ENCODE measurements at places on chromosomes 12 and 14.

GRCh38 chr12:111440152-111440551 lies 34.4 kb downstream of the SH2B3 start:
- no peak for DNase-seq

GRCh38 chr12:89709995-89710872 lies 1.6 kb upstream of the ATP2B1 start:
- peak; percentile 91 for DNase-seq

- DNase-seq = no peak
Observed at GRCh38 chr14:68840454-68840853, 47.6 kb upstream of the ZFP36L1 start.

GRCh38 chr12:9049520-9050133 lies 60.3 kb downstream of the KLRG1 start:
- DNase-seq = no peak

DNA sequence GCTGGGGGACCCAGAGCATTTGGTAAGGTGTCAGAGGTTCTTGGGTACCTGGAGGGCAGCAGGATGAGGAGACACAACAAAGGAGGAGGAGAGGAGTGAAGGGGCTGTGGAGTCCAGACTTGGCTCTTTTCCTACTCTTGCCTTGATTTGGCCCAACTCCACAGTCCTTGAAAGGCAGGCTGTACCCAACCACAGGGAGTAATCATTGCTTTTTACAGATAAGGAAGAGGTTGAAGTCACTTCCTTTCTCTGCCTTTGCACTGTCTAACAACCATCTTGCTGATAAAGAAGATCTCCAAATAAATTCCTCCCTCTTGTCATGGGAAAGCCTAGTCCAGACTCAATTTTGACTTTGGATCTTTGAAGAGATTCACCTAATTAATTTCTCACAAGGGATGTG lies 226.8 kb upstream of the HMGA2 start:
- no peak for DNase-seq

Measured in posterior cingulate gyrus (tissue), 11 donors.